ENCODE measurements at places on chromosomes 13 and 19. TPM values are rescaled to one million over a fixed set of nuclear protein-coding genes. Genes with fewer than 3 reads are reported as not detected.

Gene EID2B
- total RNA-seq = 11.3 TPM

Gene NLRP12
- total RNA-seq = 1.7 TPM

Gene APOC4
- total RNA-seq = not detected

DNA sequence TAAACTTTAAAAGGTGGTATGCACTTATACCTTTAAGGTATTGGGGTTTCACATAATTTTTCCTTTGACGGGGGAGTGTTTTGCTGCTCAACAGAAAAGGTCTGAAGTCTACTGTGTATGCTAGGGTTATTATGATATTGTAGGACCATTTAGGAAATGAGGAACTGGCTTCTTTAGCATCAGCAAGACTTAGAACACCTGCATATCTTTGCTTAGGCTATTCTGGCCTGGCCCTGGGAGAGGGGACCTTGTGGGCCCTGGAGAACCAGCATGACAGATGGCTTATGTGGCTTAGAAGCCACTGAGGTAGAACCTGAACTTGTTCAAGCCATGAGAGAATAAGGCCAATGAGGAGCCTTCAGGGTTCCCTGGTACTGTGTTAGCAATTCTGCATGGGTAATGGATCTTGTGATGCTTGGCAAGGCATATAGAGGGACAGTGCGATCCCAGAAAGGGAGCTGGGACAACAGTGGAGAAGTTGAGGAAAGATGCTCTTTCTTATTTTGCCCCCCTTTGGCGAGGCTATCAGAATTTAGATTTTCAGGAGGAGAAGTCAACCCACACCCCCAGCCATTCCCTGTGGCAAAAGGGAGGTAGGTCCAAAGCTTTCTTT lies 4.3 kb downstream of the RGCC start:
- DNase-seq = no peak

- no peak for DNase-seq
These were observed 35.5 kb upstream of the RXFP2 start for GRCh38 chr13:31703780-31704179.

- DNase-seq = no peak
These were observed 27.6 kb downstream of the AP2S1 start for GRCh38 chr19:46823049-46823448.

DNA sequence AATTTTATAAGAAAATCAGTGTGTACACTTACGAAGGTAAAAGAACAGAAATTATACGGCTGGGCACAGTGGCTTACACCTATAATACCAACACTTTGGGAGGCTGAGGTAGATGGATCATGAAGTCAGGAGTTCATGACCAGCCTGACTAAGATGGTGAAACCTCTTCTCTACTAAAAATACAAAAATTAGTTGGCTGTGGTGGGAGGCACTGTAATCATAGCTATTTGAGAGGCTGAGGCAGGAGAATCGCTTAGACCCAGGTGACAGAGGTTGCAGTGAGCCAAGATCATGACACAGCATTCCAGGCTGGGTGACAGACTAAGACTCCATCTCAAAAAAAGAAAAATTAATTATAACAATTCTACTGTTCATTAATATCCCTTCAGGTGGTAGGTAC lies 151.9 kb downstream of the ZNF737 start:
- no peak for DNase-seq

- DNase-seq = peak; percentile 96
These were observed 71.0 kb downstream of the ZNF486 start for GRCh38 chr19:20237773-20238623.

- no peak for DNase-seq
These were observed 130.5 kb downstream of the PAN3 start for GRCh38 chr13:28268800-28269223.
